GDM1 (cell line): ENCODE measurements at places on chromosomes 7 and 10.

GRCh38 chr10:52111101-52111891 is 202.8 kb upstream of the DKK1 start:
- no peak for DNase-seq

GRCh38 chr7:116802144-116802745 is 60.1 kb upstream of the CAPZA2 start:
- no peak for DNase-seq

GRCh38 chr10:111246814-111247452 is 170.1 kb downstream of the ADRA2A start:
- no peak for DNase-seq

GRCh38 chr10:58512491-58513187 is at the start of gene BICC1:
Gene BICC1, plus strand, starts transcription at chr10:58512872. Its CDS starts 272 bp downstream, at chr10:58513144.
- DNase-seq: no peak
